ENCODE measurements at places on chromosomes 12 and 14. TPM values are rescaled to one million over a fixed set of nuclear protein-coding genes. Genes with fewer than 3 reads are reported as not detected.
A peak's percentile ranks its signal among the peaks of the same experiment; 100 is the strongest.

Gene VRTN
- not detected for total RNA-seq

Gene C14orf39
- total RNA-seq = not detected

Gene WNT1
- not detected for total RNA-seq

Gene WNT5B
- total RNA-seq = 11.8 TPM

Gene POTEG
- not detected for total RNA-seq

DNA sequence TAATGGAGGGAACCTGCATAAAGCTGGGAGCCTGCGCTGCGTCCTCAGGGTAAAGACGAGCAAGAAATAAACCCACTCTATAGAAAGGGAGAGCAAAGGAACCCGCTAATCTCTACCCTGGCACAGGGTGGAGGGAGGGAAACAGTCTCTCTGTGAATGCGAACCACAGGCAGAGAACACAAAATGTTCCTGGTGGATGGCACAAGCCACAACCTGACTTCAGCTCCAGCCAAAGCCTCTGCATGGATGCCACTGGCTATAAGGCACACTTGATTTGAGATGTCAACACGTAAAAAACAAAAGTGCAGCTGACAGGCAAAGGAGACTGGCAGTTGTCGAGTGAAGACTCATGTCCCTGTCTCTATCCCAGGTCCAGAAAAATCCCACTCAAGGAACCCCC is 32.4 kb downstream of the CHGA start:
- DNase-seq = no peak

DNA sequence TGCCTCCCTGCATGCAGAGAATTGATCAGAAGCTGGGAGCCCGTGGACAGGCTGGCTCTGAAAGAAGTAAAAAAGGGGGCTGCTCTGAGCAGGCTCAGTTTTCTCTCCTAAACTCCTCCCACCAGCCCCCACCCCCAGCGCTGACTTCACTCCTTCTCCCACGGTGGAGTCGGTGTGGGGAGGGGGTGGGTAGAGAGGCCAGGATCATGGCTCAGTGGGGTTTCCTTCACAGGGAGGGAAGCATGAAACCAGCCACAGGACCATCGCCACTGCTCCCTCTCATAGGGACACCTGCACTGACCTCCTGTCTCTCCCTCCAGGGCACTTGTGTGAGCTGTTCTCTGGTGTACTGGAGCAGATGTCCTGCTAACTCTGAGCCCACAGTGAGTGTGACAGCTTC is 78.9 kb downstream of the STAB2 start:
- DNase-seq = no peak

GRCh38 chr12:116089080-116089479 is 188.4 kb downstream of the MED13L start:
- DNase-seq = no peak

DNA sequence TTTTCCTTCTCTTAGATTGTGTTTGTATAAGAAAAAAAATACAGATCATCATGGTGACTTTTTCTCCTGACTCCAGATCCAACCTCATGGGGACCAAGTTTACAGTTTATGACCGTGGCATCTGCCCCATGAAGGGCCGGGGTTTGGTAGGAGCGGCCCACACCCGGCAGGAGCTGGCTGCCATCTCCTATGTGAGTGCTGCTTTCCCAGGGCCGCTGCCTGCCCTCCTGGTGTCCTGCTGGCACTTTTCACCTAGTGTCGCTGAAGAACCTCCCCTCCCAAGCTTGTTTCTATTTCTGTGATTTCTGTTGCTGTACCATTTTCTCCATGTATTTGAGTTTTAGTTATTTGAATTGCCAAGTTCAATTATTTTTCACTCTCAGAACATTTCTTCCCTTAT is 24.8 kb upstream of the TEAD4 start:
- peak; percentile 29 for DNase-seq

Measured in sigmoid colon (tissue), 7 donors.